ENCODE measurements at places on chromosomes 12 and 14.

GRCh38 chr12:5187136-5187535 is 143.5 kb downstream of the KCNA5 start:
- DNase-seq, result no peak

GRCh38 chr12:69514111-69514510 is 43.9 kb downstream of the FRS2 start:
- no peak for DNase-seq

GRCh38 chr12:90922145-90922627 is 32.8 kb downstream of the CCER1 start:
- DNase-seq, result no peak

GRCh38 chr12:64745259-64745807 is 13.9 kb downstream of the GNS start:
- DNase-seq, result no peak

DNA sequence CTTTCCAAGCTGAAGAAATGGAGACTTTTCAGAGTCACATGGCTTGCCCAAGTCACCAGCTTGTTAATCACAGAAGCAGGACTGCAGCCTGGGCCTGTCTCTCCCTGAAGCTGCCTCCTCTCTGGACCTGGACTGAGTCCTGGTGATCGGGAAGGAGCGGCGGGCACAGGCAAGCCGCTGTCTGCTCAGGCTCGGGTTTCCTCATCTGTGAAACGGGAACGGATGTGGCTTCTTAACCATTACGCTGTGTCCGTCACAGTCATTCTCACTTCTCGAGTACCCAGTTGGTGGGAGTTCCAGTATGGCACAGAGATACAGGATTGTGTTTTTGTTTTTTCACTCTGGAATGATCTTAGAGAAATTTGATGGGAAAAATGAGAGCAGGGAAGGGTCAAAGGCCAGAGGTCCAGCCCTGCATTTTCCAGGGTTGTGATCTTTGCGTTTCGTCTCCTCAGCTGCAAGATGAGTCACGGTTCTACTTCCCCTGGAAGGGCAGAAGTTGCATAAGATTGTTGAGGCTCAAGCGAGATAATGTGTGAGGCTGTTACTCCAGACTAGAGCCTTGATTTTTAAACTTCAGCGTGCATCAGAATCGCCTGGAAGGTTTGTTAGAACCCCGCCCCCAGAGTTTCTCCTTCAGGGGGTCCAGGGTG is 7.6 kb upstream of the LRTM2 start:
- DNase-seq, result no peak

- DNase-seq, result no peak
These were observed 23.5 kb upstream of the SMAGP start for GRCh38 chr12:51293696-51294095.

- DNase-seq, result no peak
These were observed 844 bp downstream of the DPF3 start for GRCh38 chr14:72892879-72893635.

DNA sequence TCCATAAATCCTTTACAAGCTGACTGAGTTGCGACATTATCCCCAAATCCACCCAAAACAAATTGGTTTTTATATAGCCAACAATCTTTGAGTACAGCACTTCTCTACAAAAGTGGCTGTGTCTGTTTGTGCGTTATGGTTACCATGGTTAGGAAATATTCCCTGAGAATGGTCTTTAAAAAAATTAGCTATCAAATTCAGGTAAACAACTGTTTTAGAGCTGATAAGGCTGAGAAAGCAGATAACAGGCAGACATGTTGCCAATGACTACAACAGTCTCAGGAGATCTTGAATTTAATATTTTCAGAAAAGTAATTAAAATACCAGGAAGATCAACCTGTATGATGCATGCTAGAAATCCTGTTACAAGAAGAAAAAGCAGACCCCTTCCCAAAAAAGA is 248.0 kb downstream of the RASSF9 start:
- no peak for DNase-seq

- DNase-seq, result no peak
These were observed 1918.5 kb upstream of the FLRT2 start for GRCh38 chr14:83611491-83611890.

DNA sequence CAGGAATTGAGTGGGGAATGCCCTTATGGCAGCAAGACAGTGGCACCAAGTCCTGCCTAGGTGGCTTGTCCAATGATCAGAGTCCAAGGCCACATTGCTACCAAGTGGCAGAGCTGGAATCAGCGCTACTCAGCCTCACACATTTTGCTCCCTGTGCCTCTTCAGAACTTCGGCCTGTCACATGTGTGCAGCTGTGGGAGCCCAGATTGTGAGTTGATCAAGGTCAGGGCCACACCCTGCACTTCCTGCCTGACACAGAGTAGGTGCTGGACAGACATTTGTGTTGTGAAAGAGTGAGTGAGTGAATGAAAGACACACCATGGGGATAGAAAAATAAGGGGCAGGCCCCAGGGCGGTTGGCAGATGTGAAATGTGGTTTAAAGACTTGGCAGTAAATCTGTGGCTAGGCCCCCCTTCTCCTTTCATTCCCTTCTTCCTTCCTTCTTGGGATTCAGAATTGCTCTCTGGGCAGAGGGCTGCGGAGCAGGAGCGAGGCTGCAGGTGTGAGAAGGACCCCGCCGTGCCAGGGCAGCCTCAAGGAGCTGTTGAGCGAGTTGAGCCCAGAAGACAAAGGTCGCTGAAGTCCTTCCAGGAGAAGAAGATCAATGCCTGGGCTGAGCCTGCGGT is 83.5 kb downstream of the SLC25A47 start:
- no peak for DNase-seq

GRCh38 chr12:63845726-63846125 is 1.2 kb downstream of the SRGAP1 start:
- DNase-seq, result no peak

DNA sequence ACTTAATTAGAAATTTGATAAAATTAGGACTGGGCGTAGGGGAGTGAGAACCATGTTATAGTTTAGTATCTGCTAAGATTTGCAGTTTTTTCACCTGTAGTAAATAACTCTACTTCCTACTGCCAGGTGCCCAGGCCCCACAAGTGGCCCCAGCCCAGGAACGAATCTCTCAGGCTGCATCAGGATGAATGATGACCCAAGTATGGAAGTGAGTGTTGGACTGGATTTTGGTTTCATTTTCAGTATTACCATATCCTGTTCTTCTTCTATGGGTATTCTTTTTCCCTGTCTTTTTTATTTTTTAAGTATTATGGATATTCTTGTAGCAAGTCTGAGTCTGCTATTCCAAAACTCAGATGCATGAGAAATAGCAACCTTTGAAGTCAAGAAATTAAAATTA is 120.3 kb upstream of the BCAT1 start:
- no peak for DNase-seq

GRCh38 chr14:73133795-73134194 is 2.5 kb upstream of the PSEN1 start:
- DNase-seq, result no peak

- DNase-seq, result no peak
These were observed 40.6 kb downstream of the ATF7 start for GRCh38 chr12:53585448-53586125.

DNA sequence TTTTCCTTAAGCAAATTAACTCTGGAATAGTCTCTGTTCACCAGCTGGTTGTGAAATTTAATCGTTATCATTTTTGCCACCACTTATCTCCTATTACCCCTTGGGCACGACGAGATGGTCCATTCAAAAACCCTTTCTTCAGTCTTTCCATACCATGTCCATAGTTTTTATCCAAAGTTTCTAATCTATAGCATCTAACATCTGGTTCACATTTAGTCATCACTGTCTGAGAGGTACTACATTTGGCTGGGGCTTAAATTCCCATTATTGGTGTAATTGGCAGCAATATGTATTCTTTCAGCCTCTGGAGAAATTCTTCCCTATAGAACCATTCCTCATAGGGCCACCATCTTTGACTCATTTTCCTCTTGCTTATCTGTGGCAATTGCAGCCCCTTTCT is 163.5 kb downstream of the CCER1 start:
- DNase-seq, result no peak
